CD14-positive monocyte (primary cell): ENCODE measurements at places on chromosomes 6 and 20. TPM values are rescaled to one million over a fixed set of nuclear protein-coding genes. Genes with fewer than 3 reads are reported as not detected.
A peak's percentile ranks its signal among the peaks of the same experiment; 100 is the strongest.

GRCh38 chr6:89734526-89734925 is 85.1 kb downstream of the MDN1 start:
- H3K27me3 ChIP-seq, result no peaks in the 10 kb centered on the region
- peaks cover 59% of the 10 kb centered on the region for H3K36me3 ChIP-seq
- H3K27ac ChIP-seq, result no peak overlapping the region
- peaks cover 9% of the 10 kb centered on the region for H3K4me1 ChIP-seq
- H3K4me3 ChIP-seq, result no peak overlapping the region

DNA sequence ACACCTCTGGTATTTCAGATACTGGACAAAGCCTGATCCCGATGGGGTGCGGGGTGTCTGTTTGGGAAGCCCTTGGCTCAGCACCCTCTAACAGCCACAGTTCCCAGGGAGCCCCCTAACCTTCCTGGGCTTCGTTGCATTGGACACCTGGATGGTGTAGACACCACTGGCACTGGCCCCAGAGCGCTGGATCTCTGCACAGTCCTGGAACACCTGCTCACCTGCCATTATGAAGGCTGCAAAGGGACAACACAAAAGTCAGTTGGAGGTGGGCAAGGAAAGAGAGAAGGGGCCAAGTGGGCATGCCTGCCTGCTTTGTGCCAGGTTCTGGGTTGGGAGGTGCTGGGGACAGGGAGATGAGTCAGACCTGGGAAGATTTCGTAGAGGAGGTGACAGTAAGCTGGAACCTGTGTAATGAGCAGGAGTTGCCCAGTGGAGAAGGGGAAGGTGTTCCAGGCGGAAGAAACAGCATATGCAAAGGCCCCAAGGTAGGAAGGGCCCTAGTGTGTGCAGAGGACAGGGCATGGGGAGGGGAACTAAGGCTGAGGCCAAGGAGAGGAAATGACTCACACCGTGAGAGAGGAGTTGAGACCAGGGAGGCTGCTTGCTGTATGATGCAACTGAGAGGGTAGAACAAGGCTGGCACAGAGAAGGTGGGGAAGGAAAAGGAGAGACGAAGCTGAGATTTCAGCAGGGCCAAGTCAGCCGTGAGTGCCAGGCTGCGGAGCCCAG is 34.9 kb downstream of the ANGPT4 start:
- H3K4me1 ChIP-seq, result peaks cover 27% of the 10 kb centered on the region
- H3K27ac ChIP-seq, result peak overlapping the region; percentile 72
- no peaks in the 10 kb centered on the region for H3K36me3 ChIP-seq
- DNase-seq, result peak; percentile 88
- no peak overlapping the region for H3K4me3 ChIP-seq

DNA sequence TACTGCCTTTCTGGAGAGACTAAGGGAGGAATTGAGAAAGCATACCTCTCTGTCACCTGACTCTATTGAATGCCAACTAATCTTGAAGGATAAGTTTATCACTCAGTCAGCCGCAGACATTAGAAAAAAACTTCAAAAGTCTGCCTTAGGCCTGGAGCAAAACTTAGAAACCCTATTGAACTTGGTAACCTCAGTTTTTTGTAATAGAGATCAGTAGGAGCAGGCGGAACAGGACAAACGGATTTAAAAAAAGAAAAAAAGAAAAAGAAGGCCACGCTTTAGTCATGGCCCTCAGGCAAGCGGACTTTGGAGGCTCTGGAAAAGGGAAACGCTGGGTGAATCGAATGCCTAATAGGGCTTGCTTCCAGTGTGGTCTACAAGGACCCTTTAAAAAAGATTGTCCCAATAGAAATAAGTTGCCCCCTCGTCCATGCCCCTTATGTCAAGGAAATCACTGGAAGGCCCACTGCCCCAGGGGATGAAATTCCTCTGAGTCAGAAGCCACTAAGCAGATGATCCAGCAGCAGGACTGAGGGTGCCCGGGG is 43.1 kb upstream of the RNF182 start:
- no peaks in the 10 kb centered on the region for H3K4me1 ChIP-seq
- H3K36me3 ChIP-seq, result no peaks in the 10 kb centered on the region
- no peak overlapping the region for H3K27ac ChIP-seq
- no peak for DNase-seq

- no peak for DNase-seq
- no peaks in the 10 kb centered on the region for H3K4me1 ChIP-seq
- H3K36me3 ChIP-seq, result no peaks in the 10 kb centered on the region
- no peak overlapping the region for H3K4me3 ChIP-seq
- H3K27ac ChIP-seq, result no peak overlapping the region
These were observed 294.4 kb downstream of the SMOC2 start for GRCh38 chr6:168735268-168735949.

DNA sequence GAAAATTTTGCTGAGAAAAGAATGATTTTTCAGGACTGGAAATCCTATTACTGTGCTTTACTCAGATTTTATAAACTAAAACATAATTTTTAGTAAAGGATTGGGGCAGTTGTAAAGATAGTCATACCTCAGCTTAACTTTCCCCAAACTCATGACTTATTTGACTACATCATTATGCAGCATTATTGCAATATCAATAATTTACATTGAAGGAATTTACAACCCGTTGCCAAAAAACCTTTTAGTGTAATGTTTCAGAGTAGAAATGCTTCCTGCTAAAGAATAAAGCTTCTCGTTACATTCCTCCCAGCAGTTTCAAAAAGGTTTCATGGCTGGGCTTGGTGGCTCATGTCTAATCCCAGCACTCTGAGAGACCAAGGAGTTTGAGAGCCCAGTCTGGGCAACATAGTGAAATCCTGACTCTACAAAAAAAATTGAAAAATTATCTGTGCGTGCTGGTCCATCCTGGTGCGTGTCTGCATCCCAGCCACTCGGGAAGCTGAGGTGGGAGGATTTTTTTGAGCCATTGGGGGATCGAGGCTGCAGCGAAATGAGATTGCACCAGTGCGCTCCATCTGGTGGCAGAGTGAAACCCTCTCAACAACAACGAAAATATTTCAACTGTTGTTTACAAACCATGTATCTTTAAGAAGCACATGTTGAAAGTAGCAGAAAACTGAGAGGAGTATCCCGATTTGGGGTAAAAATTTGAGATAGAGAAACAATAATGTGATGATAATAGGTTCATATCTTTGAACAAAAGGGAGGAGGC is 4.4 kb downstream of the AMD1 start:
- H3K27ac ChIP-seq, result no peak overlapping the region
- peaks cover 72% of the 10 kb centered on the region for H3K4me1 ChIP-seq
- H3K27me3 ChIP-seq, result no peaks in the 10 kb centered on the region
- no peaks in the 10 kb centered on the region for H3K36me3 ChIP-seq
- H3K4me3 ChIP-seq, result no peak overlapping the region
- peak; percentile 41 for DNase-seq

DNA sequence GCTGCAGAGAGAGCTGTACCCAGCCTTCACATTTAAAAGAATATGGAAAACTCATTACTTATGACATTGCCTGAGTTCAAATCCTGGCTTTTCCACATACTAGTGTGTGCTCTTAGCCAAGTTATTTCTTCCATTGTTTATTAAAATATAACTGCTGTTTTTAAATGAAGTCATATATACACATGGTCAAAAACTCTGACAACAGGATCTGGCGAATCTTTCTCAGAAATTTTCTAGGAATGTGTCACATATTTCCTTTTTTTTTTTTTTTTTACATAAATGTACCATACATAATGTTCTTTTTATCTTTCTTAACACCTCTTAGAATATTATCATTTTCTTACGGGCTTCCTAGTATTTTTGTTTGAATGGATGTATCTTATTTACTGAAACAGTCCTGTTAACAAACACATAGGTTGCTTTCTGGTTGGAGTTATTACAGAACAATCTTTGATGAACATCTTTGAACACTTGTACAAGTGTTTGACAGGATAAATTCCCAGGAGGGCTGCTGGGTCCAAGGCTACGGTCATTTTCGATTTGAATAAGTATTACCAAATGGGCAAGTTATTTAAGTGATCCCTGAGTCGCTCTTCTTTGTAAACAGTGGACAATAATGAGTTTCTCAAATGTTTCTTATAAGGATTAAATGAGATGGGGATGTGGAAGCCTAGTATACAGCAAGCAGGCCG is 1.6 kb upstream of the SNX9 start:
- H3K27me3 ChIP-seq, result peaks cover 29% of the 10 kb centered on the region
- peaks cover 13% of the 10 kb centered on the region for H3K4me1 ChIP-seq
- H3K36me3 ChIP-seq, result no peaks in the 10 kb centered on the region
- H3K4me3 ChIP-seq, result no peak overlapping the region

DNA sequence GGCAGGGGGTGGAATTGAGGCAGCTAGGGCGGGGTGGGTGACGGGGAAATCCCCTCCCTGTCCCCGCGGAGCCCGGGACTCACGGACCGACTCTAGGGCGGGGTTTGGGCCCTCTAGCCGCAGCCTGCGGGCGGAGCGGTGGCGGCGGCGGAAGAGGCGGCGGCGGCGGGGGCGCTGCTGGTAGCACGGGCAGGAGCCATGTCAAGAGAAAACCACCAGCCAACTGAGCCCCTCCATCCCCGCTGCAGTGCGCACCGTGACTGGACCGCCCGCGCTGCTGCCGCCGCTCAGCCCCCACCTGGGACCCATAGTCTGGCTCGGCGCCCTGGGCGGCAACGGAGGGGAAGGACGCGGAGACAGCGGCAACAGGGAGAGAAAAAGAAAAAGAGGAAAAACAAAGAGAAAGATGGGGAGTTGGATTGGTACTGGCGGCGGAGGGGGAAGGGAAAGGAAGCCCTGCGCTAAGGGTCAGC is 1.2 kb upstream of the C6orf62 start:
- H3K27me3 ChIP-seq, result no peaks in the 10 kb centered on the region
- H3K27ac ChIP-seq, result peak overlapping the region; percentile 96
- H3K36me3 ChIP-seq, result peaks cover 24% of the 10 kb centered on the region
- DNase-seq, result peak; percentile 60

GRCh38 chr6:32113386-32114352 is 4.5 kb upstream of the TNXB start:
- H3K27me3 ChIP-seq, result peaks cover 13% of the 10 kb centered on the region
- no peaks in the 10 kb centered on the region for H3K4me1 ChIP-seq
- H3K4me3 ChIP-seq, result no peak overlapping the region

GRCh38 chr20:20609522-20609921 is 102.9 kb downstream of the RALGAPA2 start:
- H3K4me3 ChIP-seq, result no peak overlapping the region
- DNase-seq, result no peak
- H3K27ac ChIP-seq, result no peak overlapping the region
- no peaks in the 10 kb centered on the region for H3K4me1 ChIP-seq
- H3K27me3 ChIP-seq, result no peaks in the 10 kb centered on the region
- H3K36me3 ChIP-seq, result peaks cover 35% of the 10 kb centered on the region

DNA sequence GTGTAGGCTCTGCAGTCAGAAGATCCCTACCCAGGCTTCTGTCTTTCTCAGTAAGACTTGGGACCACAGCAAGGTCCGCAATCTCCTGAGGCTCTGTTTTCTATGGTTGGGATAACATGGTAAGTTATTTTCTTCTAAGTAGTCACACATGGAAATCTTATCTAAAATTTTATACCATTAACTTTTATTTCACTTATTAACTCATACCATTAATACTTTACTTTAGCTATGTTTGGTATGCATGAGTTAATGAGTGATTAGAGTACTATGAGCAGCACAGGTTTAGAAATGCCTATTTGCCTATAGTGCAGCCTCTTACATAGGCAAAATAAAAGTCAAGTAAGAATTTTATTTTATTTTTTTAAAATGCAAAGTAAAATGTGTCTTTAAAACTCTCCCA is 27.2 kb downstream of the GINM1 start:
- no peak overlapping the region for H3K27ac ChIP-seq
- H3K27me3 ChIP-seq, result no peaks in the 10 kb centered on the region
- no peaks in the 10 kb centered on the region for H3K4me1 ChIP-seq

GRCh38 chr6:113855500-113856374 is 1.4 kb upstream of the MARCKS start:
- H3K27ac ChIP-seq, result peak overlapping the region; percentile 98
- peaks cover 25% of the 10 kb centered on the region for H3K4me1 ChIP-seq
- no peaks in the 10 kb centered on the region for H3K27me3 ChIP-seq
- H3K36me3 ChIP-seq, result no peaks in the 10 kb centered on the region

DNA sequence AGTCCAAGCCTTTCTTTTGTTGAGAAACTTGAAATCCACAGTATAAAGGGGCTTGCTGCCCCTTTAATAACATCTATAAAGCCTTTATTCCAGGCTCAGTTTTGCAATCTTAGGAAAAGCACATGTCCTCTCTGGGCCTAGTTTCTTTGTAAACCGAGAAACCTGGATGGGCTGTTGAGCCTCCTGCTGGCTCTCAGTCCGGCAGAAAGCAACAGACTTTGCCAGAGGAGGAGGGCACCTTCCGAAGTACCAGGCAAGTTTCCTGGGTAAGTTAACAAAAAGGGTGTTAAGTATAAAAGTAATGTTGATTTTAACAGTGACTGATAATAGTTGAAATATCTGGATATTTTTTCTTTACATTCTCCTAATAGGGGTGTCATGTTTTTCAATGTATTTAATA is 99.0 kb upstream of the POPDC3 start:
- no peak overlapping the region for H3K4me3 ChIP-seq
- peaks cover 90% of the 10 kb centered on the region for H3K36me3 ChIP-seq
- no peak for DNase-seq
- no peak overlapping the region for H3K27ac ChIP-seq
- H3K4me1 ChIP-seq, result no peaks in the 10 kb centered on the region

DNA sequence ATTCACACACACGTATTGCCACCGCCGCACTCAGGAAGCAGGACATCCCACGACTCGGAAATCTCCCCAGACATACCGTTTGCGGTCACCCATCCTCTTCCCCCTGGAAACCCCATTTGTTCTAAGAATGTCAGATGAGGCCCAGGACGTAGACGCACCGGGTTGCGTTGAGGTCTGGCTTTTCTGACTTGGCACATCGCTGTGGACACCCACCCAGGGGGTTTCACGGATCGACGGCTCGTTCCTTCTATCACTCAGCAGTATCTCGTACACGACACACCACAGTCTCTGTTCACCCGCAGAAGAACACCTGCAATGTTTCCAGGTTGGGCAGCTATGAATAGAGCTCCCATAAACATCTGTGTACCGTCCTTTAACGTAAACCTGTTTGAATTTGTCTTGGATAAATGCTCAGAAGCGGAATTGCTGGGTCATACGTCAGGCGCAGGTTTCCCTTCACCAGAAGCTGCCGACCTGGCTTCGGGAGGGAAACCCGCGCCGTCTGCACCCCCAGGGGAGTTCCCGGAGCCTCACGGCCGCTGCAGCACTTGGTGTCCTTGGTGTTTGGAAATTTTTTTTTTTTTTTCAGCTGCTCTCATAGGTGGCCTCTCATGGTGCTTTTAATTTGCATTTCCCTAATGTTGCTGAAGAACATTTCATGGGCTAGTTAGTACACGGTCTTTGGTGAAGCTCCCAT is 9.3 kb upstream of the EEF1A2 start:
- no peaks in the 10 kb centered on the region for H3K36me3 ChIP-seq
- DNase-seq, result no peak
- H3K27ac ChIP-seq, result no peak overlapping the region
- H3K4me1 ChIP-seq, result no peaks in the 10 kb centered on the region
- peaks cover 17% of the 10 kb centered on the region for H3K27me3 ChIP-seq

The BPIFB1 gene
- polyA plus RNA-seq, result not detected

The ZSCAN31 gene
- polyA plus RNA-seq, result 0.35 TPM in 1 of 2 replicates, not detected in the other

The HLA-DRA gene
- 4,147 and 4,943 TPM in 2 replicates for polyA plus RNA-seq

The CALHM4 gene
- polyA plus RNA-seq, result not detected in 2 replicates

The NMBR gene
- polyA plus RNA-seq, result not detected in 2 replicates

The ENPP1 gene
- polyA plus RNA-seq, result not detected

The RNF182 gene
- not detected for polyA plus RNA-seq

The SLC2A4RG gene
- 0.46 TPM for polyA plus RNA-seq

The RAB44 gene
- polyA plus RNA-seq, result 17.1 and 18.0 TPM in 2 replicates

The RSPO3 gene
- polyA plus RNA-seq, result not detected in 2 replicates

The OXT gene
- not detected for polyA plus RNA-seq

The SIM1 gene
- polyA plus RNA-seq, result not detected
